ENCODE measurements at places on chromosomes 16 and 17.

DNA sequence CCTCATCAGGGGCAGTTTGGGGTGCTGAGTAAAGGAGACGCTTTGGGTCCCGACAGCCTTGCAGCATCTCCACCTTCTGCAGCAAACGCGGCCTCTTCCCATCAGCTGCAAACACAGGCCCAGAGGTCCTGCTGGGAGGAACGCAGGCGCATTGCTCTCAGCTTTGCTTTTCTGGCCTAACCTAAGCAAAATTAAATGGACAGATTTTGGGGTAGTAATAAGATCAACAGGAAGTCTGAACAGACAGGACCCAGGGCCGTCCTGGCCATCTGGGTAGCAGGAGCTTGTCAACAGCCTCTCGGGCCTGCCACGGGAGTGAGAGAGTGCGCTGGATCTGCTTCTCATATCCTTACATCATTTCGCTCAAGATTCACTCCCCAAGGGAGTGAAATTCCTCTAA lies 7.2 kb downstream of the NUBP1 start:
- DNase-seq: no peak

- DNase-seq: no peak
Observed at GRCh38 chr17:61371606-61372005, 28.0 kb upstream of the TBX2 start.

- DNase-seq: no peak
Observed at GRCh38 chr16:50207652-50208051, 54.5 kb downstream of the TENT4B start.

DNA sequence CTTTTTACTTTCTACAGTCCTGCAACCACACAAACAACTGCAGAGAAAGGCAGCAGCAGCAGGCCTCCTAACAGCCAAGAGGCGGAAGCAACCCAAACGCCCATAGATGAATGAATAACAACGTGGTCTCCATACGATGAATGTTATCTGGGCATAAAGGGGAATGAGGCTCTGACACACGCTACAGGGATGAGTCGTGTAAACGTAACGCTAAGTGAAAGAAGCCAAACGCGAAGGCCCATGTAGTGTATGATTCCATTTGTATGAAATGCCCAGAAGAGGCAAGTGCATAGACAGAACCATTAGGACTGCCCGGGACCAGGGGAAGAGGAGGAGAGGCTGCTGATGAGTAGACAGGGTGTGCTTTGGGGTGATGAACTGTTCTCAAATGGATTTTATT lies 94.8 kb upstream of the DNAH17 start:
- no peak for DNase-seq

GRCh38 chr17:75807861-75808260 lies 23.3 kb downstream of the UNK start:
- DNase-seq: no peak

DNA sequence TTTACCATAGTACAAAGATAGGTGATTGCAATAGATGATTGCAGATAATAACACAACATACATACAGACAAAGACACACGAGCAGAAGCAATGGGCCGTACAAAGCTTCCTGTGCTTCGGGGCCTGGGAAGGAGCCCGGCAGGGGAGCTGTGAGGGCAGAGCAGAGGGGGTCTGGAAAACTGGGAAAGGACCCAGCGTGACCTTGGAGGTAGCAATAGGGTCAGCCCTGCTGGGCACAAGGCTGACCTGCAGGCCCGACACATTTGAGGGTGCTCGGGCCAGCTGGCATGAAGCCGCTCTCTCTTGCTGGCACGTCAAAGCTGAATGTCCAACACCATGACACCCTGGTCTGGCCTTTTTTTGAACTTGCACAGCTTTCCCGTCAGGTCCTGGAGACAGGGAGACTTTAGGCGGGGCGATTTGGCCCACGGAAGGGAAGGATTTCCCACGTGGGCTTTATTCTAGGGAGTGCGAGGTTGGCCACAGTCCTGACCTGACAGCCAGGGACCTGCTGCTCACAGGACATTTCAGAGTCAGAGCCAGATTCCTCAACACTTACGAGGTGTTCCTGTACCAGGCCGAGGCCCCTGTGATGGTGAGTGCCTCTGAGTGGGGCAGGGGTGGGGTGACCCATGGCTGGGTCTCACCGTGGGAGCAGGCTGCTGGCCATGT lies 83.2 kb downstream of the NTN1 start:
- no peak for DNase-seq

DNA sequence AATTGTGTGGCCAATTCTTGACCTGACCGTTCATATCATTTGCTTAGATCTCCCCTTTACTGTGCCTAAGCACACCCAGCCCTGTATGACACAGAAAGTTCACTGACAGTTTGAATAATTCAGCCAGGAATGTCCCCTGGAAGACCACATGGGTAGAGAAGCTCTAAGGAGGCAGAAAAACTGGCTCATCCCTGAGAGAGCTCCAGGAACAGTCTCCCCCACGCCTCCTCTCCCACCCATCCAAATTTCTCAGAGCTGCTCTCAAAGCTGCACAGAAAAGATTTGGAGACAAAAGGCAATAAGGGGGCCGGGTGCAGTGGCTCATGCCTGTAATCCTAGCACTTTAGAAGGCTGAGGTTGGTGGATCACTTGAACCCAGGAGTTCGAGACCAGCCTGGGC lies 11.2 kb downstream of the PRAC1 start:
- DNase-seq: no peak

- DNase-seq: no peak
Observed at GRCh38 chr16:57526498-57526897, 9.9 kb downstream of the CCDC102A start.
